ENCODE measurements at places on chromosomes 11 and 22.

- DNase-seq = no peak
These were observed 1.3 kb upstream of the KDM2A start for GRCh38 chr11:67117672-67118180.

DNA sequence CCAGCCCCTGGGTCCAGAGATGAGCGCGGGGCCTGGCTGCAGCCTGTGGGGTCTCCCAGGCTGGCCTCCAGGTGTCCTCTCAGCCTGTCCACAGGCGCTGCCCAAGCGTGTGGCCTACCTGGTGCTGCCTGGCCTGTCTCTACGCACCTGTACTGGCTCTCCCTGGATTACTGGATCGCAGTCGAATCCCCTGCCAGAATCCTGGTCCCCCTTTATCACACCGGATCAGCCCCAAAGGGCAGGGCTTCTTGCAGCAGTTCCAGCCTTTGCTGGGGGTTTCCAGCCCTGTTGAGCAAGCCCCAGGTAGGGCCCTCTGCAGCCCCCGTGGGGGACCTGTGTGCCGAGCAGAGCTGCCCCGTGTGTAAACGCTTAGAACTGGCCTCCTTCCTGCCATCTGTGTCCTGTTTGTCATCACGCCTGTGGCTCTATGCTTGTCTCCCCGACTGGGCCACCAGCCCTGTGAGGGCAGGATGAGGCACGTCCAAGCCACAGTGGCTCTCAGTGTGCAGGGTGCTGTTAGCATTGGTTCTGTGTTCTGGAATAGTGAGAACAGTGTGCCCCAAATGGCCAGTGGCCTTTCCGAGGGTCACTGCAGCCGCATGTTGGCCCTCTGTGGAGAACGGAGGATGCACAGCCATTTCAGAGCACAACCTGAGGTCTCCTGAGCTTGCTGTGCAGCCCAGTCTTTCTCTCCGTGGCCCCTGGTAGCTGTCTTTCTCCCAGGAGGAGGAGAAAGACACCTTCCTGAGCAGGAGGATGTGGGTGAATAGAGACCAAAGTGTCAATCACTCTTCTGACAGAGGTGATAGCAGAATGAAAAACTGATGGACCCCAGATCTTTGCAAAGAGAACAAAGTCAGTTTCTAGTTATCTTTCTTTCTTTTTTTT is 13.9 kb upstream of the TXNRD2 start:
- no peak for DNase-seq

DNA sequence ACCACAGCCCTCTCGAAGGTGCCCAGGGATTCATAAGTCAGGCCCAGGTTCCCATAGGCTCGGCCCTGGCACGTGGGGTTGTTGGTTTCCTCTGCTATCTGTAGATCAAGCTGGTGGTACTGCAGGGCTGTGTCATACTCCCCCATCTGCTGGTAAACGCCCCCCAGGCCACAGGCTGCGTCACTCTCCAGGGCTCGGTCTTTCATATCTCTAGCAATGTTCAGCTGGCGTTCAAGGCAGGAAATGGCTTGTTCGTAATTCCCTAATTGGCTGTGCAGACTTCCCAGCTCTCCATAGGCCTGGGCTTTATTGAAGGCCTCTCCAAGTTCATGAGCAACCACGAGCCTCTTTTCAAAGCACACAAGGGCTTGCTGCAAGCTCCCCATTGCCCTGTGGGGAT is 186.4 kb upstream of the PITPNB start:
- no peak for DNase-seq

GRCh38 chr22:41327124-41327523 is 25.8 kb downstream of the ZC3H7B start:
- no peak for DNase-seq

DNA sequence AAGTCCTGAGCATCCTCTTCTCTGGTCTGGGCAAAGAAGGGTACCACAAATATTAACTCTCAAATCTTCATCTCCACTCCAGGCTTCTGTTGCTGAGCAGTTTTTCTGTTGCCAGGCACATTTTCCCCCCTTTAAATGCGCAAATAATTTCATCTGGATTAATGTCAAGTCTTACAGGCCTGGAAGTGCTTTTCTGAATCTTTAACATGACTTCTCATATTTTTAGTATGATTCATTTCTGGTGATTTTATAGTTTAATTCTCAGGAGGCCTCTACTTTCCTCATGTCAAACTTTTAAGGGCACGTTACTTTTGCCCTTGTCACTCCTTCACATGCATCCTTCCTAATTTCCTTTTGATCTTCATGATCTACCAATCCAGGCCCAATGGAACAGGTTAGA is 510.2 kb downstream of the METTL15 start:
- DNase-seq = peak; percentile 13

DNA sequence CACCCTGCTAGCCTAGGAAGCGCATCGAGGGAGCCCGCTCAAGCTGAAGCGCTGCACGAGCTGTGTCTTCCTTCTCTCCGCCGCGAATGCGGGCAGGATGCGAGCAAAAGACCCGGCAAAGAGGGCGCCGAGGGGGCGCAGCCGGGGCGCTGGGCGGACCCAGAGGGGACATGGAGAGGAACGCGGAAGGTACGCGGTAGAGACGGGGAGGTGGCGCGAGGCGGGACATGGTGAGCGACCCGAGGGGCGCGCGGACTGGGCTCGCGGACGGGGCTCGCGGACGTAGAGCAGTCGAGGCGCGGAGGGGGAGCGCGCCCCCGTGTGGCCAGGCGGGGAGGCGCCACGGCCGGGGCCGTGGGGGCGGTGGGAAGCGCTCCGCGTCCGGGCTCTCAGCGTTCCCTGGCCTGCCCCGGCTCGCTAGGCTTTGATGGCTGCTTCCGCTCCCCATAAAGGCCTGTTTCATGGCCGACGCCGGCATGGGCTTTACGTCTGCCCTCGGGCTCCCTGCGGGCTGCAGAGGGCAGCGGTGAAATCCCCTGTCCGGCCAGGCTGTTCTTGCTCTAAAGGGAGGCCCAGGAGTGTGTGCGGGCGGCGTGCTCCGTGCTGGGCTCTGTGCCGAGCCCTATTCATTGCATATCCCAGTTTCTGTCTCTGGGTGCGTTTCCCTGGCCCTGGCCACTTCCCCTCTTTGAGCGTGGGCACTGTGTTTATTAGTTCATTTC is 31.2 kb upstream of the TRIM29 start:
- no peak for DNase-seq

DNA sequence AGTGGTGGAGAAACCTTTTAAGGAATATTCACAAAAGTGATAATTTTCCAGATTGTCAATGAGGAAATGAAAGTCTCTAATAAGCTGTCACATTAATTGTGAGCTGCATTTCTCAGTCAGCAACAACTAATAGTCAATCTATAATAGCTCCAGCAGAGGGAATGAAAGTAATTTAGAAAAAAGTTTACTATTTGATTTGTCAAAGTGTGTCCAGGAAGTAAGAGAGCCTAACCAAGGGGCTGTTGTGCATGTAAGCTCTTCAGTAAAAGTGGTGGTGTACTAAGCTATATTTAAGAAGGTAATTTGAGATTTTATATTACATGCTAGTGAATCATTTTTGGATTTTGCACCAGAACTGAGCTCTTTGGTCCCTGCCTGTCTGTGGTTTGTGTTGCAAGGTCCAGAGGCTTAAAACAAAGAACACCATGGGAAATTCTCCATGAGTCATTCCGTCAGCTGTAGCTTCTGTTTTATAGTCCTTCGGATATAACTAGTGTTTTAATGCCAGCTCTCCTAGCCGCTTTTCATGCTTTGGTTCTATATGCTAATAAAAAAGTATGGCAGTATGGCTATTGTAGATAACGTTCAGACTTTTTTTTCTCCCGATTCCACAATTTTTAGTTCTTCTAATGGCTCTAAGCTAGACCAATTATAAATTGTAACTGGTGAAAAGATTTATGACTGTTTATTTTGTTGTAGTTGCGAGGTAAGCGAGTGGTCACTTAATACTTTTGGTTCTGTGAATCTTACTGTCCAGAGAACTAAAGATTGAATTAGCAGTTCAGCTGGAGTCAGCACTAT is 64.6 kb downstream of the ARHGEF12 start:
- DNase-seq = peak; percentile 92

- DNase-seq = peak; percentile 18
These were observed 12.3 kb upstream of the DLAT start for GRCh38 chr11:112012874-112013273.
